ENCODE measurements at places on chromosomes 7 and 10.

GRCh38 chr7:17362439-17363105, 64.1 kb downstream of the AHR start:
- DNase-seq: no peak

GRCh38 chr10:94066411-94066810, 72.7 kb downstream of the PLCE1 start:
- no peak for DNase-seq

DNA sequence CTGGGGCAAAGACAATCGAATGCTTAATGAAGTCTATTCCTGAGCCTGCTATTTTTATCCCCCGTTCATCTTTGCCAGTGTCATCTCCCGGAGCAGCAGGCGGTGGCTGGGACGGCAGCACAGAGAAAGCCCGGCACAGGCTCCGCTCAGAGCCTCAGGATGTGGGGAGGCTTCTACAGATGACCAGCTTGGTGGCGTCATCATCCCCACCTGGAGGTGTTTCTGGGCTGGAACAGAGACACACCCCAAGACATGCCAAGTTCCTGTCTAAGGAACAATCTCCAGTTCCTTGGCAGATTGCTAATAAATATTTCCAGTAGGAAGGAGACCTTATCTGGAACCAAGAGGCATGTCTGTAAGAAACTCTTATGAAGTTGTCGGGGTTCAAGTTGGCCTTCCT, 552.4 kb upstream of the MGMT start:
- no peak for DNase-seq

GRCh38 chr7:37281368-37282092, 167.1 kb downstream of the ELMO1 start:
- no peak for DNase-seq

DNA sequence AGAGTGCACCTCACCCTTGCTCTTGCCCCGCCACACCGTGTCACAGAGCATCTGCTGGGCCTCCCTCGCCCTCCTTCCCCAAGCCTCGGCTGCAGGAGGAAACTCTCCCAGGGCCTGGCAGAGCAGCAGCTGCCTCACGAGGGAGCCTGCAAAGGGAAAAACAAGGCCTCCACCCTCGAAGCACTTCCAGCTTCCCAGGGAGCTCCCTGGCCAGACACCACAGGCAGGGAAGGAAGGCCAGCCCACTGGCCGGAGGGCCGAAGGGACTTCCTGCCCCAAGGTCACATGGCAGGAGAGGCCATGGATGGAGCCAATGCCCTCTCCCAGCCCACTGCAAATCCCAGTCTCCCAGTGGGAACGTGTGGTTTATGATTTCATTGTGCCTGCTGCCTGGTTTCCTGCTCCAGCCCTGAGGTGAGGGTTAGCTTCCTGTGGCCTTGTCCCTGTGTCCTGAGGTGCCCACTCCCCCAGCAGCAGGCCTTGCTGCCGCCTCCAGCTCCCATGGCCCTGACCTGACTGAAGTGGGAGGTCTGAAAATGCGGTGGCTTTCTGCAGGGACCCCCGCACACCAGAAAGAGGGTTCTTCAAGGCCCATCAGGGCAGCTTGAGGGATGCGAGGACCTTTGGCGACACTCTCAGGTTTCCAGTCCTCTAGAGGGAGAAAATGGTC, 100.5 kb upstream of the PPIF start:
- DNase-seq: no peak

- DNase-seq: peak; percentile 40
These were observed 158.0 kb upstream of the ITGB1 start for GRCh38 chr10:33115738-33116719.

DNA sequence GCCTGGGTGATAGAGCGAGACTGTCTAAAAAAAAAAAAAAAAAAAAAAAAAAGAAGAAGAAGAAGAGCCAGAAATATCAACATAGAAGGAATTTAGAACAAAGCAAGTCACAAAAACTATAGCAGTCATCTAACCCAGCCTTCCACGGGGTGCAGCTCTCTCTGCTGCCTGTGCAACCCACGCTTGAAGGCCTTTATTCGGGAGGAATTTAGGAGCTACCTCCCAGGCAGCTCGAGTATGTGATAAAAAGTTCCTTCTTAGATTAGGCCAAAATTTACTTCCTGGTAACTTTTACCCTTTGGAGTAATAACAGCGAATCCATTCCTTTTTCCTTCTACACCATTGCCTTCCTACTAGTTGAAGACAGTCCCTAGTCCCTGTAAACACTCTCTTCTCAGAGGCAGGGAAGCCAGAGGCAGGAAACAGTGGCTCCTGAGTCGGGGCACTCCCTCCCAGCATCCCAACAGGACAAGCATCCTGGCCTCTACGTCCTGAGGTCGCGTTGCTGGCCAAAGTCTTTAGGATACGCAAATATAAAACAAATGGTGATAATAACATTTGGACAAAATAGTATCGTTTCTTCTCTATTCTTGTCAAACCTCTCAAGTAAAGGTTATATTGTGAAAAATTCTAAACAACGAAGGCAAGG, 109.3 kb upstream of the KMT2C start:
- no peak for DNase-seq

- DNase-seq: no peak
These were observed 830.8 kb upstream of the AUTS2 start for GRCh38 chr7:68767462-68767861.

- DNase-seq: no peak
These were observed 208.7 kb downstream of the VTI1A start for GRCh38 chr10:112655722-112656121.

DNA sequence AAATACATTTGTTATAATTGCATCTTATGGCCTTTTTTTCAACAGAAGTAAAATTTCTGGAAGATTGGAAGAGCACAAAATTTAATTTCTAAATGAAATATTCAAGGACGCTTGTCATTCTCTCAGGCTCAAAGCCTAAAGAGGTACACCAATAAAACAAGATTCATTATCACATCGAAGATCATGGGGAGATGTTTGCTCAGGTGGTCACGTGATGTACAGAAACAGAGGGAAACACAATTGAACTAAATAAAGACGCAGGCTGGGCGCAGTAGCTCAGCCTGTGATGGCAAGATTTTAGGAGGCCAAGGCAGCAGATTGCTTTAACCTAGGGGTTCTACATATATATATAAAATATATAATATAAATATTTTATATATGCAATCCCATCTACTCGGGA, 37.3 kb upstream of the TMEM254 start:
- no peak for DNase-seq

- DNase-seq: no peak
These were observed 1.8 kb downstream of the SUFU start for GRCh38 chr10:102505462-102506115.

GRCh38 chr10:112912410-112912928, 37.6 kb upstream of the TCF7L2 start:
- no peak for DNase-seq

DNA sequence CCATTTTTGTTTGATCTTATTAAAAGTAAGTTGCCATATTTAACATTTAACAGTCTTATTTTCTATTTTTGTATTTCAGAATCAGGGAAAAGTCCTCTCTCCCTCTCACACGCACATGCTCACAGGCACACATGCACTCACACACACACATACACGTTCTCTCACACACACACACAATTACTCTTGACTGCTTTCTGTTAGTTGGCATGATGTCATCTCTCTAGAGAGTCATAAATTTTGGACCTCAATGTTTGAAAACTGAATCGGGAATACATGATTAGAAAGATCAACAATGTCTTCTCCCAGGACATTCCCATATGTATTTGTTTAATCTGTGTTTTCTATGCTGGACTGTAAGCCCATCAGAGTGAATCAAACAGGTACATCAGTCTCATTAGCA, 165.7 kb upstream of the AHR start:
- DNase-seq: no peak

- no peak for DNase-seq
These were observed 114.7 kb upstream of the PPP1R3A start for GRCh38 chr7:114033475-114033874.

GRCh38 chr10:28326516-28327490, 23.9 kb upstream of the MPP7 start:
- peak; percentile 23 for DNase-seq

DNA sequence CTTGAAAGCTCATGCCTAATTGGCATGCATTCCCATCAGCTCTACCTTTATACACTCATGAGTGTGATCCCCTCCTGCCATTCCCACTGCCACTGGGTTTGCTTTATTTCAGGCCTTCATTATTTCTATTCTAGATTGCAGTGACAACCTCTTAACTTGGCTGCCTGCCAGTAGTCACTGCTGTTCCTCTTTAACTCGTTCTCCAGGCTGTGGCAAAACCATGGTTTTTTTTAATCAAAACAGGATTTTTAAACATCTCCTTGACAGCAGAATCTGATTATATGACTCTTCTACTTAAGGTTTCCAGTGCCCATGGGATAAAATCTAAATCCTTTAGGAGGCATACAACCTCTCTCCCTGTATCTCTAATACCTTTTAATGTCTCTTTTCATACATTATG, 223.7 kb upstream of the PCDH15 start:
- no peak for DNase-seq

Measured in HAP-1 (cell line).